T-cell (primary cell): ENCODE measurements at places on chromosomes 11 and 22. TPM values are rescaled to one million over a fixed set of nuclear protein-coding genes. Genes with fewer than 3 reads are reported as not detected.

ZNF70 gene
- 5.8 TPM for total RNA-seq

OR4C12 gene
- not detected for total RNA-seq

UPK3A gene
- total RNA-seq: not detected

MRGPRX3 gene
- not detected for total RNA-seq

TRIM3 gene
- total RNA-seq: 24.1 TPM

GRCh38 chr11:43921561-43922294 lies 20.7 kb upstream of the C11orf96 start:
- DNase-seq: no peak

SYCE3 gene
- total RNA-seq: not detected

GRCh38 chr22:35114131-35114980 lies 48.4 kb downstream of the ISX start:
- no peak for DNase-seq

HPX gene
- total RNA-seq: 5.5 TPM

DNA sequence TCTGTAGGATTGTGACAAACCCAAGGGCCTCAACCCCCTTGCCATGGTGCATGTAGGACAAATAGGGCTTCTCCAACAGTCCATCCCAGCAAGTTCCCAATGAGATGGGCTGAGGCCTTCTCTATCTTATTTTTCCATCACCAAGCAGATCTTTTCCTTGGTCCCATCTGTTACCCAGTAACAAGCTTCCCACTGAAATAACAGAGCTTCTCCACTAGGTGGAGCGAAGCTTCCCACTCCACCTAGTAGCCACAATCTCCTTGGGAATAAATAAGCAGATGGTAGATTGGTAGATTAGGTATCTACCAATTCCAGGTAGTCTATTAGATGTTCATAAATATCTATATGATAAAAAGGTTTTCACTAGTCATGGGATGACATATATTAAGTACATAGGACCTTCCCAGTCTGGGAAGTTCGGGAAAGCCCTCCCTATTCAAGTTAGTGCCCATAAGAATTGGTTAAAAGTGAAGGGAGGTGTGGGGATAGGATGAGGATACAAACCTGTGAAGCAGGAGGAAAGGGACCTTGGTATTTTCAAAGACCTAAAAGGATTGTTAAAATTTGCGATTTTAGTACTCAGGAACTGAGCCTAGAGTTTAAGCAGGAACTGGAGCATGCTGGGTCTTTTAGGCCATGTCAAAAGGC lies 5.9 kb upstream of the OR52L1 start:
- no peak for DNase-seq

TCN1 gene
- not detected for total RNA-seq

- DNase-seq: no peak
These were observed 12.0 kb upstream of the STK33 start for GRCh38 chr11:8605971-8606563.

IGF2 gene
- total RNA-seq: 0.82 TPM

GRCh38 chr22:24592058-24592850 lies 619 bp downstream of the LRRC75B start:
- DNase-seq: peak; percentile 6

OVCH2 gene
- not detected for total RNA-seq

DNA sequence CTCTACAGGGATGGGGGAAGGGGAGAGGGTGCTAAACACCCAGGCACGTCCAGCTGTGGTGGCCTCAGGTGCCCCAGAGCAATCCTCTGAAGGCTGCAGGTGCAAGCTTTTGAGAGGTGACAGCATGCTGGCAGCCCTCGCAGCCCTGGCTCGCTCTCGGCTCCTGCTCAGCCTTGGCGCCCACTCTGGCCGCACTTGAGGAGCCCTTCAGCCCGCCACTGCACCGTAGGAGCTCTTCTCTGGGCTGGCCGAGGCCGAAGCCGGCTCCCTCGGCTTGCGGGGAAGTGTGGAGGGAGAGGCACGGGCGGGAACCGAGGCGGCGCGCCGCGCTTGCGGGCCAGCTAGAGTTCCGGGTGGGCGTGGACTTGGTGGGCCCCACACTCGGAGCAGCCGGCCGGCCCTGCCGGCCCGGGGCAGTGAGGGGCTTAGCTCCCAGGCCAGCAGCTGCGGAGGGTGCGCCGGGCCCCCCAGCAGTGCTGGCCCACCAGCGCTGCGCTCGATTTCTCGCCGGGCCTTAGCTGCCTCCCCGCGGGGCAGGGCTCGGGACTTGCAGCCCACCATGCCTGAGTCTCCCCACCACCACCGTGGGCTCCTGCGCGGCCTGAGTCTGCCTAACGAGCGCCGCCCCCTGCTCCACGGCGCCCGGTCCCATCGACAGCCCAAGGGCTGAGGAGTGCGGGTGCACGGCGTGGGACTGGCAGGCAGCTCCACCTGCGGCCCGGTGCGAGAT lies 112.1 kb downstream of the TRIM29 start:
- DNase-seq: no peak

- DNase-seq: no peak
These were observed 9.7 kb downstream of the TUB start for GRCh38 chr11:8090756-8091155.

MMP13 gene
- total RNA-seq: not detected

GRCh38 chr11:93623920-93624319 lies 37.6 kb upstream of the CEP295 start:
- no peak for DNase-seq

GRCh38 chr11:39806652-39807051 lies 1652.8 kb downstream of the LRRC4C start:
- no peak for DNase-seq

GRIA4 gene
- total RNA-seq: not detected

GRCh38 chr11:70115778-70116177 lies 37.7 kb downstream of the ANO1 start:
- DNase-seq: no peak

DNA sequence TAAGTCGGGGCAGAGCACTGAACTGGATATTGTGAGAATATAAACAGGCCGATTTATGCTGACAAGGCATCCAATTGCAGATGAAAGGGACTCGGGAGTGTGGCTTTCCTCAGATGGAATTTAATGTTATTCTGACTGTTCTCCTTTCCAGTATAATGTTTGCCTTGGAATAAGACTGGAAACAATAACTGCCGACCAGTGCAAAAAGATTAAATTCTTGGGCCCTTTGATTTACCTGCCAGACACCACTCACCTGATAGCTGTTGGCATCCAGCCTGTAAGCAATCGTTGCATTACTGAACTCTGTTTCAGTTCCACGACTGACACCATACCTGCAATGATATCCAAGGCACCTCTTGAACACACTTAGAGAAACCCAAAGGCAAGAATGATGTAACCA lies 10.9 kb downstream of the NUP160 start:
- DNase-seq: no peak

PIWIL4 gene
- 0.82 TPM for total RNA-seq

DNA sequence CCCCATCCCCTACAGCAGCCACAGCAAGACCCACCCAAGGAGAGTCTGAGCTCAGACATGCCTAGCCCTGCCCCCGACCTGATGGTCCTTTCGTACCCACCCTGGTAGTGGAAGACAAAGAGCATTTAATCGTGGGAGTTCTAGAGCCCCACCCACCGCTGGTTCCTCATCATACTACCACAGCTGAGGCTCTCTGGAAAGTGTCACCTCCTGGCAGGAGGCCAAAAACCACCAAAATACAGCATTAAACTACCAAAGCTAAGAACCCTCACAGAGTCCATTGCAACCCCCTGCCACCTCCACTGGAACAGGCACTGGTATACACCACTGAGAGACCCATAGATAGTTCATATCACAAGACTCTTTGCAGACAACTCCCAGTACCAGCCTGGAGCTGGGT lies 311.1 kb downstream of the TENM4 start:
- DNase-seq: no peak

DNA sequence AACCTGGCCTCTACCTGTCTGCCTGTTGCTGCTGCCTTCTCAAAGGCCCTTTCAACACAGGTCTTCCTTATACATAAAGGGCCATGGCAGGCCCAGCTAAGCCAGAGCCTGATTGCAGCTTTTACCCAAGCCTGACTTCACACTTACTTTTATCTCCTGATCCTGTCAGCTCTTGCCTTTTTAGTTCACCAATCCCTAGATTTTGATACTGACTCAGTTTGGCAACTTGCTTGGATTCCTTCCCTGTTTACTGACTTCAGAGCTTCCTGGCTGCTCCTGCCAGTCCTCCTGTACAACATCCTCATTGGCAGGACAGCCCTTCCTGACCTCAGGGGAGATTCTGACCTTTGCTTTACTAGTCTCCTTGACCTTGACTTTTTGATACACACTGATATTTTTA lies 195.2 kb downstream of the NELL1 start:
- DNase-seq: no peak
